Coronary artery (tissue), 2 donors: ENCODE measurements at places on chromosomes 13 and 19.

DNA sequence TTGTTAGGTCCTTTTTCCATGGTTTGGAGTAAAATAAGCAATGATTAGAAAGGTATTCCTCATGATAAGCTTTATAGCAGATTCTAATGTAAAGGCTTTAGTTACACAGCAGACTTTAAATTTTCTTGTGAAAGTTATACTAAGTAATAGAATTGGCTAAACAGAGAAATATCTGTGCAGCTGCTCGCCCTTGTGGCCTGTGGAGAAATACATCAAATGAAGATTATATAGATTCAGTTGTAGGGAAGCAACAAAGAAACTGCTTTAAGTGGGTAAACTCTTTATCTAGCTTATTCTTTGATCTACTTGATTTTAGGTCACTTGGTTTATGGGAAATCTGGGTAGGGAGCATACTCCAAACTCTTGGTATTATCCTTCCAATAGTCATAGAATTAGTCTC, 1269.7 kb upstream of the SPRY2 start:
- DNase-seq, result no peak

DNA sequence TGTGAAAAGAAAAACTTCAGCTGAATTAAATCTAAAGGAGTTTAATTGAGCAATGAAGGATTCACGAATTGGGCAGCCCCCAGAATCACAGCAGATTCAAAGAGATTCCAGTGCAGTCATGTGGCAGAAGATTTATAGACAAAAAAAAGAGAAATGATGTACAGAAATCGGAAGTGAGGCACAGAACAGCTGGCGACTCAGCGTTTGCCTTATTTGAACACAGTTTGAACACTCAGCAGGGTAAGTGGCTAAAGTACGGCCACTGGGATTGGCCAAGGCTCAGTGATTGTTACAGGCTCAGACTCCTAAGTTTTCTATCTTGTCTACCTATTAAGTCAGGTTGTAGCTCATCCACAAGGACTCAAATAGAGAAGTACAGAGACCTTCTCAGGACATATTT, 11.6 kb upstream of the CFAP97D2 start:
- no peak for DNase-seq

DNA sequence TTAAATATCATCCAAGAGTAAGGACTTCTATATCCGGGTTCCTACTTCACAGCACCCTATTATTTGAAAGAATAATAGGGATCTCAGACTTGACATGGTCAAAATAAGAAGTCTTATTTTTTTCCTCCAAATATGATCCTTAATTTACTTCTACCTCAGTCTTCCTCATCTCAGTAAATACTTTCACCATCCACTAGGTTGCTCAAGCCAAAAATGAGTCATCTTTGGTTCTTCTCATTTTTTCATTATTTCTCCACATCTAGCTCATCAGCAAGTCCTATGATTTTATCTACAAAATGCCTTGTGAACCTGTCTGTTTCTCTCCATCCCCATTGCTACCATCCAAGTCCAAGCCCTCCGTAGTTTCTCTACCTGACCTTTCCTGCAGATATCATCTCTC, 121.9 kb upstream of the GJB6 start:
- no peak for DNase-seq

DNA sequence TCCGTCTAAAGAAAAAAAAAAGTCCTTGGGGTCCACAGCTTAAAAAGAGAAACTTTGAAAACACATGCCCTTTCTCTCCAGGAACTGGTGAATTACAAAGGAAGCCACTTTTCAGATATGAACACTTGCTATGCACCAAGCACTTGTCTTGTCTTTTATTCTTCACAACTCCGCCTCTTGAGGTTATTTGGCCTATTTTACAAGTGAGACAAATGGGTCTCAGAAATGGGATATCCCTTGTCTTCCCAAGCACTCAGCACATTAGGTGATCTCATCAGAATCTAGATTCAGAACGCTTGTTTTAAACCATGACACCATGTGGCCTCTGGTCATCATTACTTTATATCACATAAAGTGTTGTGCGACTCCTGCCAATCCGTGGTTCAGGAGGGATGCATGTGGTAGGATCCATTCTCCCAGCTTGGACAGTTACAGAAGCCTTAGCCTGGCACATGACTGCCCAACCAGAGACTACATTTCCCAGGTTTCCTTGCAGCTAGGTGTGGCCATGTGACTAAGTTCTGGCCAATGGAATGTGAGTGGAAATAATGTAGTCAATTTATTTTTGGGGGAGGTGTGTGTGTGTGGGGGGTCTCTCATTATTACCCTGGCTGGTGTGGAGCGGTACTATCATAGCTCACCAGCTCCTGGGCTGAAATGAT, 13.9 kb downstream of the TSKS start:
- no peak for DNase-seq

DNA sequence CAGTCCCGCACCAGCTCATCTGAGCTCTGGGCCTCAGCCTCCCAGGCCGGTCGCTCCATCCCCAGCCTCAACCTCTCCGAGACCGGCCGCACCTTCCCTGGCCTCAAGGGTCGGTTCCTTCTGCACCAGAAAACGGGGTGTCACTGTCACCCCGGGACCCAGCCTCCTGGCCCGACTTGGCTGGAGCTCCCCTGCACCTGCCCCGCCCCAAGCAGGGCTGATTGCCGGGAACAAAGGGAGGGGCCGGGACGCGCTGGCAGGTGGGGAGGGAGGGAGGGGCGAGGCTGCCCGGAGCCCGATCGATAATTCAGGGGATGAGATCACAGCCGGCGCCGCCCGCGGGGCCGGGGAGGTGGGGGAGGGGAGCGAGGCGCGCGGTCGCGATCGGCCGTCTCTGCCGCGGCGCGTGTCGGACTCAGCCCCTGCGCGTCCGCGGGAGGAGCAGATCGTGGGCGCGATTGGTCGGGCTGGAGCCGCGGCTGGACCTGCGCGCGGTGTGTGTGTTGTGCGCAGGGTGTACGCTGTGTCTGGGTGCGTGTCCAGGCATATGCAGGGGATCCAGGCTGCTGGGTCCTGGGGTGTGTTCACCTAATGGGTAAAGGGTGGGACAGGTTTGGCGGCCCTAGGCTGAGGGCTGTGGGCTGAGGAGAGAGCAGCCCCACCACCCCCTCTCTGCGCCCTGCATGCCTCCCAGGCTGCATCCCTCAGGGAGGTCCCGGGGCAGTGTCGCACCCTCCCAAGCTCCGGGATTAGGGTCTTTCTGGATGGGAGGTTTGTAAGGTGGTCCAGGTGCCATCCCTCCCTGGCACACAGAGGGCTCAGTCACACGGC, 1.1 kb upstream of the SHC2 start:
- DNase-seq, result no peak

GRCh38 chr19:33872445-33873320, 76.0 kb downstream of the KCTD15 start:
- no peak for DNase-seq

GRCh38 chr19:4429256-4429655, 26.8 kb downstream of the CHAF1A start:
- DNase-seq, result no peak

DNA sequence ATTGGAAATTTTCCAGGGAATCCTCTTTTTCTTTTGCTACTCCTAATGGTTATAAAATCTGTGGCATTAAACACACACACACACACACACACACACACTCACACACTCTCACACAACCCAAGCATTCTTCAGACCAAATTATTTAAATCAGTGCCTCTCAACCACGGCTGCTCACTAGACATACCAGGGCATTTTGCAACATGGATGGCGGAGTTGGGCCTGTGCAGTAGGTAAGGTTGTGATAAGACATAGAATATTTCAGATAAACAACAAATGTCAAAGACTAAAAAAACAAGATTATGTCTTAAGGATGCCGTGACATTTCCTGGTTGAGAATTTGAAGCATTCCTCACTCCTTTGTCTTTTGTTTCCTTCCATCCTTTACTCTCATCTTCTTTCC, 443.1 kb downstream of the MYO16 start:
- DNase-seq, result no peak

GRCh38 chr13:91154558-91155353, 192.7 kb upstream of the MIR17HG start:
- DNase-seq, result no peak

DNA sequence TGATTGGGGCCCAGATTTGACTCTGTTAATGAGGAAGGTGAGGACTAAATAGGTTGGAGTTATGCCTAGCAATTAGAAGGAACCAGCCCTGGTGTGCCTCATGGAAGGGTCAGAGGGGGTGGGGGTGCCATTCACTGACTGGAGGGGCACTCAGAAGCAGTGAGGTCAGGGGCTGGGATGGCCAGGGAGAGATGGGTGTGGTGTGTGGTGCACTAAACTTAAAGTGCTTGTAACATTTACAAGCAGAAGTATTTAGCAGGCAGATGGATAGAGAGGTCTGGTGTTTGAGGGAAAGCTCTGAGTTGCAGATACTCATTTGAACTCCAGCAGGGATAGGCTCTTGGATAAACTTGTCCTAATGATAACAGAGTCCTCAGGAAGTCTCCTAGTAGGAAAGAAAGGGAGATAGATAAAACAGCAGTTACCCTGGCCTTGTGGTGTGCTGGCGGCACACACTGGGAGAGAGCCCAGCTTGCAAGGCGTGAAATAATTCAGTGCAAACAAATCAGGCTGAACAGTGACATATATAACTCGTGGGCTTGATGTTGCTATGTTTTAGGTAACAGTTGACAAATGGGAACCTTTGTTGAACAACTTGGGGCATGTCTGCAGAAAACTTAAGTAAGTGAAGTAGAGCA, 20.0 kb upstream of the UPF3A start:
- no peak for DNase-seq

GRCh38 chr19:31231237-31231636, 118.0 kb downstream of the TSHZ3 start:
- no peak for DNase-seq

- no peak for DNase-seq
Measured at GRCh38 chr13:48486362-48486761, 46.5 kb downstream of the RCBTB2 start.

DNA sequence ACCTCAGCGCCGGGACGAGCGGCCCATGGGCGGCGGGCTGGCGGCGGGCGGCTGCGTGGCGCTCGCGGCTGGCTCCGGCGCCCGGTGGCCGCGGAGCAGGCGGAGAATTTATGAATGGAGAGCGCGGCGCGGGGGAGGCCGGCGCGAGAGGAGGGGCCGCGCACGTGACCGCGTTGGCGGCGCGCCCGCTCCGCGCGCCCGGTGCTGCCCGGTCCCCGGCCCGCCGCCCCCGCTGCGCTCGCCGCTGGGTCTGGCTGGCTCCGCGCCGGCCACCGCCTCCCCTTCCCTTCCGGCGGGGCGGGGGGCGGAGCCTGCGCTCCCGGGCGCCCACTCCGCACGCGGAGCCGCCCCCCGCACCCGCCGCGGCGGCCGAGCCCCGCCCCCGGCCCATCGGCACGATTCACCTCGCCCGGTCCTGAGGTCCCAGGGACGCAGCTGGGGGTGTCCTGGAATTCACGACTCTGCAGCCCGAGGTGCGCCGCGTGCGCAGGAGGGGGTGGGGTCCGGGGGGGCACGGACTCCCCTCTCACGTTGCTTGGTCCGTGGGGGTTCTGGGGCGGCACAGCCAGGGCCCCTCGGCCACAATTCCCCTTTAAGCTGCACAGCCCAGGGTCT, at the start of gene CBARP:
Gene CBARP (minus strand): TSS at position 252 of the 615 bp plus-strand sequence. CDS start 1,905 bp downstream, outside the sequence.
- no peak for DNase-seq

- DNase-seq, result peak; percentile 82
Measured at GRCh38 chr13:57629821-57630235, 1.7 kb upstream of the PCDH17 start.

GRCh38 chr19:50870417-50871089, 2.7 kb upstream of the KLK2 start:
- DNase-seq, result no peak

DNA sequence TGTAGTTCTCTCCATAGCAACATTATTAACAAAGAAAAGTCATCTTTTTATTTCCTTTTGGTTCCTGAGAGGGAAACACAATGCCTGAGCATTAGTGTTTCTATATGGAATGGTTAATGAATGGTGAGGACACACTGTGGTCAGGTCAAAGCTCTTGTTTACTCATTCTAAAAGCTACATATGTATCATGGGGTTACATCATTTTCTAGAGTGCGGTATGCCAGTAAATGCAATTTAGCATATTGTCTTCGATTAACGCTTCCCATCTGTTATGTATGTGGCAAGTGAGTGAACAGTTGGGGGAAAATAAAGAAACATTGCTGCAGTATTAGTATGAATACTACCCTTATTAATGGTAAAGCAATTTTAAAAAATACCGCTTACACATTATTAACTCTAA, 1152.2 kb upstream of the SPRY2 start:
- no peak for DNase-seq

- DNase-seq, result no peak
Measured at GRCh38 chr19:53908106-53908934, 758 bp upstream of the CACNG7 start.

DNA sequence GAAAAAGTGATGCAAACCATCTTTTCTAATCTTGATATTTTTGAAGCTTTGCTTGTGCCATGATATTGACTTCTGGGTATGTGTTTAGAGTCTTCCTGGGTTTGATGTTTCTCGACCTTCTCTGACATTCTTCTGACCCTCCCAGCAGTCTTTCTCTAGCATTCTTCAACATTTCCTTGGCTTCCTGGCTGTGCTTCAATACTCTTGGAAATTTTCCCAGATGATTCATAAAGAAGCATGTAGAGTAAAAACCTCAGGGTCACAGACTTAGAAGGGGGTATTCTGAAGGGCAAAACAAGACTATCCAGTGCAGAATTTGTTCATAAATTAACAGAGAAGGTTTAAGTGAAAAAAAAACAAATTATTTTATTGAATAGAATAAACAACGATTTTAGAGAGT, 946.3 kb upstream of the PCDH9 start:
- no peak for DNase-seq

DNA sequence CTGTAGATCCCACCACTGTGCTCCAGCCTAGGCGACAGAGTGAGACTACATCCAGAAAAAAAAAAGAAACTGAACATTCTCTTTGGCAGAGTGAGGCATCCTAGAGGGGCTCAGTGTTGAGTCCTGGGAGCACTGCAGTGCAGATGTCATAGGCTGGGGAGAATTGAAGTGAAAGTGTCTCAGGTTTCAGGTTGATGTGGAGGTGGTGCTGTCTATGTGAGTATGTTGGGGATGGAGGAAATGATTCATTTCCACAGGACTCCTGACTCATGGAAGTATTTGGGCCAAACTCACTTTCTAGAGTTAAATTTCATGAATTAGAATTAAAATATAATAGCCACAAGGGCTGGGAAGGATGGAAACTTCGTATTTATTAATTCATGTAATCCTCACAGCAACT, 134.4 kb upstream of the TSC22D1 start:
- DNase-seq, result no peak

- DNase-seq, result no peak
Measured at GRCh38 chr13:24306632-24307031, 2.7 kb upstream of the C1QTNF9 start.

DNA sequence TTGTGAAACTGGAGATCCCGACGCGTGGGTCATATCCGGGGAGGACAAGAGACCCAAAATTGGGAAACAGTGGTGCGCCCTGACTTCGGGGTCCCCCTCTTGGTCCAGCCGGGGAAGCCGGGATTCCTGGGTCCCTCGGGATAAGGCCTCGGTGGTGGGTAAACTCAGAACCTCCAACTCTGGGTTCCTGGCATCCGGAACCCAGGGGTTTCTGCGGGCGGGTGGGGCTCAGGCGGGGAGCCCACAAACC, 688 bp downstream of the ZFP36 start:
- no peak for DNase-seq
